ENCODE measurements at places on chromosomes 1 and 21.

GRCh38 chr1:92480200-92480812 lies 6.4 kb downstream of the GFI1 start:
- no peak for DNase-seq

GRCh38 chr1:23875382-23875781 lies 7.3 kb upstream of the FUCA1 start:
- DNase-seq: no peak

GRCh38 chr1:230679192-230679591 lies 34.7 kb downstream of the AGT start:
- DNase-seq: no peak

DNA sequence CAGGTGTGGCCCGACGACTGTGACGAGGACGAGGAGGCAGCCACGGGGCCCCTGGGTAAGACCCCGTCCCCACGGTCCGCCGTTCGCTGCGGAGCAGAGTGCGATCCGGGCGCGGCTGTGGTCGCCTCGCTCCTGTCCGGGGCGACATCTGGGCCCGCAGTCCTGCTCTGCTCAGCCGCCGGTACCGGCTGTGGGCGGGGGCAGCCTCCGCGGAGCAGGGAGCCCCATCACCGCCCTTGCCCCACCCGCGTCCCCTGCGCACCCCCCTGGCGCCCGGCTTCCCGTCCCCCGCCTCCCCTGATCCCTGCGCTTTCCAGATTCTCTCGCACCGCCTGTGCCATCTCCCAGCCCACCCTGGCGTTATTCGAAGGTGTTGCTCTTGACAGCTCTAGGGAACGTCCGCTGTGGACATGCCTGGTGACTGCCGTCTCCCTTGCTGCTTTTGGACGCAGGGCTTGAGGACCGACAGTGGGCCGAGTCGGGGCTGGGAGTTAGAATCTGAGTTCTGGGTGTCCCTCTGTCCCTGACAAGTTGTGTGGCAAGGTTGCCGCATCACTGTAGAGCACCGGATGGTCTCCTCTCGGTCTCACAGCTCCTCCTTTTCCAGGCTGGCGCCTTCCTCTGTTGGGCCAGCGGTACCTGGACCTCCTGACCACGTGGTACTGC lies 596 bp downstream of the TOR3A start:
- no peak for DNase-seq

GRCh38 chr1:219210067-219210466 lies 36.4 kb downstream of the LYPLAL1 start:
- DNase-seq: no peak

GRCh38 chr1:235917267-235917811 lies 50.6 kb upstream of the LYST start:
- DNase-seq: peak; percentile 30

- no peak for DNase-seq
These were observed 39.0 kb downstream of the TBX19 start for GRCh38 chr1:168319691-168320090.

DNA sequence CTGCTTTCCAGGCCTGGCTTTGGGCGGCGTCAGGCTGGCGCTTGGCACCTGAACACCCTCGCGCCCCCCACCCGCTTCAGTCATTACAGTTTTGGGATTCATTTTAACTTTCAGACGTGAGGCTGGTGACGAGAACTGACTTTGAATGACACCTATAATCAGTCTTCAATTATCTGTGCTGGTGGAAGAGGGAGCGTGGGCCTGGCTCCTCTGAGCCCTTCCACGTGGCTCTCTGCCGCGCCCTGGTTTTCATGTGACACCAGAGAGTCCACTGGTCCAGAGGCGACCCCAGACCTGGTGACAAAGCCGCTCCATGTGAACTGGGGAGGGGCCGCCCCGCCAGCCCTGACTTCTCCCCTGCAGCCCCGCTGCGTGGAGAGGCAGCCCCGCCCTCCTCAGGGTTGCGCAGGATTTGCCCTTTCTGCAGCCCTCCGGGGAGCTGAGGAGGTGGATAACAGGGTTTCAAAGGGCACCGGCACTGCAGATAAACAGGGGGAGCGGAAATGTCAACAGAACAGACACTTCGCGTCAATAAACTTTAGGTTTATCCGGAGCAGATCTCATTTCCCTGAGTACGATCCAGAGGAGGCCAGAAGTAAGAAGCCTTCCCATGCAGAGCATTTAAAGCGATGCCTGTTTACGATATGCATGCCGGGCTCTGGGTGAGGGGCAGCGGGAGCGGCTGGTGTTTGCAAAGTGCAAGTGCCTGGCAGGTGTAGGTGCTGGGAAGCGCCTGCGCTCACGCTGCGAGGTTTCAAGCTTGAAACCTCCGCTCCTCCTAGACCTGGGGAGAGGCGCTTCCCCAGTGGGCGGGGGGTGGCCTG lies 56.4 kb downstream of the AJAP1 start:
- no peak for DNase-seq
